Caudate nucleus (tissue), 63 donors: ENCODE measurements at places on chromosomes 2 and 18.

GRCh38 chr2:84041506-84041905 is 417.6 kb downstream of the SUCLG1 start:
- DNase-seq: no peak

DNA sequence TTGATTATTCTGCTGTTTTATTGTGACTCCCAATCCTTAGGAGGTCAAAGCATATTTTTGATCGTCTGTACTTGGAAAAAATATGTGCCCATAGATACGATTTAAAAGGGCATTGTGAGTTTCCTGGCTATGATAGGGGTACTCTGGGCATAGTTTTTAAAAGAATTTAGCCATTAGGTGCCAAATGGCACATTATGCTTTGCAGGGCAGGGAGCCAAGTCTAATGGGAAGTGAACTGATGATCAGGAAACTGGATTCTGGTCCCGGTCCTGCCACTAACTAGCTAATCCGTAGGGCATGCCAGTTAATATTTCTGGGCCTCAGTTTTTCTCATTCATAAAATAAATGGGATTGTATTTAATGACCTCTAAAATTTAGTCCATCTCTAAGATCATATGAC is 189.3 kb downstream of the LTBP1 start:
- DNase-seq: no peak

DNA sequence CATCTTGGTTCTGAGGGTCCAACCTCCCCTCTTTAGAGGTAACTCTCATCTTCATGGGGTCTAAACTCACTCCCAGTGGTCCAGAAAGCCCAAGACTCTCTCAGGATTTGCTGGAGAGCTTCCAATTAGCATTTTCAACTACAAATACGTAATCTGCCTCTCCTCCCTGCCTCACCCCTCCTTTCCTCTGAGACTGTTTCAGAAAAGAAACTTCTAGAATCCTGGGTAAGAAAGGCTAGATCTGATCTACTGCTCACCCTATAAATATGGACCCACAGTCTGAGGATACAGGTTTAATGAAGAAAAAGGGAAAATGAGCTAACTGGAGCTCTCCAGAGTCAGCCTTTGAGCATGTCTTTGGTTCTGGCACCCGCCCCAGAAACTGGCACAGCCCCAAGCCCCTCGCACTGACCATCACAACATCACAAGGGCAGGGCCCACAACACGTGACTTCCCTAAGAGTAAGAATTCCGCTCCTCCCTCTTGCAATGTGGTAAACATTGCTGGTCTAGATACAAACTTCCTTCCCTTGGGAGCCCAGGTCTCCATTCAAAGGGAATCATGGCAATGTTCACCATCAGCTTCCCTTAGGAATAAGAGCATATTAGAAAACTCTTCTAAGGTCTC is 21.7 kb upstream of the IHH start:
- no peak for DNase-seq

GRCh38 chr2:233385489-233386044 is 31.3 kb downstream of the DGKD start:
- DNase-seq: no peak

DNA sequence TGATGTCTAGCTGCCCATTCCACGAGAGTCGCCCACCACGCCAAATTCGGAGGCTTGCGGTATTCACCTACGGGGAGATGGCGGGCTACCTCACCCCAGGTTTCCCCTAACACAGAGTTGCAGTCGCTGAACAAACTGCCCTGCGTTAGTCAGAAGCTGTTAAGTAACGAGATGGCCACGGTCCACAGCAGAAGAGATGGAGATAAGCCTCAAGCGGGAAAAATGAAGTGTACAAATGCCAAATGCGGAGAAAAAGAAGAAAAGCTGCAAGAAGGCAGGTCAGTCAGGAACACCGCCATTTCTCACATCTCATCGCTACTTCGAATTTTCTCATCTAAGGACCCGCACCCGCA is 425 bp downstream of the ASB3 start:
- no peak for DNase-seq
